ENCODE measurements at places on chromosomes 3 and 15.

DNA sequence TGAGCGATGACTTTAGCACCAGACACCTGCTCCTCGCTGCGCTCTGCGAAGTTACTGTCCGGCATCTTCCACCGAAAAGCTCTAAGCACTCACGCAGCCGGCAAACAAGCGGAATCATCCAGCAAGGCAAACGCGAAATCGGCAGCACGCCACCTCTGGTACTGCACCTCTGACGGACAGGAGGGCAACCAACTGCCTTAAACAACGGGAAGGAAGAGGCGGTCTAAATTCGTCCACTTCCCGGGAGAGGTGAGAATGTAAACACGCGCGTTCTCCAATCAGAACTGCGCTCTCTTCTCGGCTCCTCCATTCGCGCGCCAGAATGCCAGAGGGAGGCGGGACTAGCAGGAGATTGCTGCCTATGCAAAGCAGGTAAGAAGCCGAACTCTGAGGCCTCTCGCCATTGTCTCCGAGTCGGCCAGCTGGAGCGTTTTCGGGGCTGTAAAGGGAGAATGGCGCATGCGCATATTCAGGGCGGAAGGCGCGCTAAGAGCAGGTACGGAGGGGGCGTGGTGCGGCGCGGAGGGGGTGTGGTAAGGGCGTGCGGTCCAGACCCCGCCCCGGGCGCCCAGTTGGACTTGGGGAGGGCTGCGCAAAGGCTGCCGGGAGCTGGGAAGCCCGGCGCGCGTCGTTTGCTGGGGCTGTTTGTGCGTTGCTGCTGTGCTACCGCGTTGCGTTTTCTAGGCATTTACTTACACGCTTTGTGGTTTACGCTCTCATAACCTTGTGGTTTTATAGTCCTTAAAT is at the start of the genes BTD and HACL1:
TSS of gene BTD (plus strand) at position 347 of the 747 bp plus-strand sequence. CDS start 33,695 bp downstream, outside the sequence.
TSS of gene HACL1 (minus strand) at position 171 of the 747 bp plus-strand sequence. CDS start at position 65, 106 bp downstream.
- DNase-seq: peak; percentile 99

DNA sequence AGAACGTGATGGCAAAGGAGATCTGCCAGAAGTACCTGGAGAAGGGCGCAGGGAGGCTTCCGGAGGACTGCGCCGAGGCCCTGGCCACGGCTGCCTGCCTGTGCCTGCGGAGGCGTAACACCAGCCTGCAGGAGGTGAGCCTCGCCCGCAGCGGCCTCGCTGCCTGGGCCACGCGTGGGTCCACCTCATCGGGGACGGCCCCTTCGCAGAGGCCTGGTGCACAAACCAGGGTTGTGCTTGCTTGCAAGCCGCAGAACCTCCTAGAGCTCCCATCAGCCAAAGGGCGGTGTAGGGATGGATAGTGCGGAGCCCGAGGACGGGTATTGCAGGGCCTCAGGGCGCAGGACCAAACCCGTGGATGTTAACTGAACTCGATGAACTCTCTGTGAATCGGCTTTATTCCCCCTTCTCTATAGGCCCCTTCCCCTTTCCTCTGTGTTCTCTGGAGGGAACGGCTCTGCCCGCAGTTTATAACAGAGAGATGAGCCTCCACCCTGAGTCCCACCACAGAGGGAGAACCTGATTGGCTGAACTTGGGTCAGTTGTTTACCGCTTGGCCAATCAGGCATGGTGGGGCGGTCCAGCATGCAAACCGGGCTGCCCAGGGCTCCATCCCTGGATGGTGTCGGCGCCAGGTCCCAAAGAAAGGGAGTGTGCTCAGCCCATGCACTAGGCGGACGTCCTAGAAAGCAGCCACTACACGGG is 13.6 kb upstream of the TATDN2 start:
- no peak for DNase-seq

DNA sequence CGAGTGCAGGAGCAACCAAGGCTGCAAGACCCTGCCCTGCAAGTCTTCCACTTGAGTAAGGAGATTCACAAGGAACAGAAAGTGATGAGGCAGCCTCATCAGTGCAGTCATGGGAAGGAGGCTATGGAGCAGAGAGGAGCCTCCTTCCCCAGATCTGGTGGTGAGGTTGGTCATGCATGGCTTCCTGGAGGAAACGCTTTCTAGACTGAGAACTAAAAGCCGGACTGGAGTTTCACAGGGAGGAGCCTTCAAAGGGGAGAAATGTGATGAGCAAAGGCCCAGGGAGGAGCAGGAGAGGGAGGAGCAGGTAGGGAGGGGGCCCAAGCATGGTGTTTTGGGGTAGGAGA is 139.9 kb downstream of the SRGAP3 start:
- DNase-seq: no peak

DNA sequence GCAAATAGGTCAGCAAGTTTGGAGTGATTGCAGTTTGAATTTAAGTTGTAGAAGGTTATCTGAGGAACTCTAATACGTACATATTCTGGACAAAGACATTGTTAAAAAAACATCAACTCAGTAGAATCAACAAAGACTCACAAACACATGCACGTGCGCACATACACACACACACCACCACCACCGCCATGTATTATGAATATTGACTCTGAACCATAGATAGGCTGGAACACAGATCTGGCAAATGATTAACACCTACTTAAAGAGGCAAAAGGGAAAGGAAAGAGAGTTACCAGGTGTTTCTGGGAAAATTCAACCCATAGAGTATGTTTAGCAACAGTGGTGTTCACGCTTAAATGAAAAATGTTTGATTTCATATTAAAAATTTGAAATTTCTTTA is 334.2 kb upstream of the ALCAM start:
- no peak for DNase-seq

DNA sequence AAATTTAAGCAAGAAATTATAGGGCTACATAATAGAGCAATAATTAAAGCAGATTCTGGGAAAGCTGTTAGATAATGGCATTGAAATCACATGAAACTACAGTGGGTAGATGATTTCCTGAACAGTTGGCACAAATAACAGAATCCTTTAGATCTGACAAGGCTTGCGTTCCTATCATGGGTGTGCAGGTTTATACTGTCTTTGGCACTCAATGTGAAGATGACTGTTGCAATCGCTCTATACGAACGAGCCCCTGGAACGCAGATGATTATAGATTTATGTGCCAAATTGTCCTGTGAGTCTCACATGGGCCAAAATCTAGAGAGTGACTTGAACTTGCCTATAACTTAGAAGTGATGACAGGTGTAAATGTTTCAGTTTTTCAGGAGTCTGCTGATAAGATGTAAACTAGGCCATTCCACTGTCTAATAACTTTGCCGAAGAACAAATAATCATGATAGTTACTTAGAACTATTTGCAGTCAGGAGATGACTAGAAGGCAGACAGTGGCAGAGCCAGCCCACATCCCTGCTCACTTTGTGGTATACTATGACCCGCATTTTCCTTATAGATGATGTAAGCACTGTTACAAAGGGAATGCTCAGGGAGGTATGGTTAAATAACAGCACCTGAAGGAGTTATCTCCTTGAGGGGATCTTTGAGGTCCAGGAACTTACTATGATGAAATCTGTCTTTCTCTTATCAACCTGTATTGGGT is 30.5 kb upstream of the TRPC1 start:
- DNase-seq: no peak

- DNase-seq: no peak
Observed at GRCh38 chr3:11091088-11091590, 63.2 kb upstream of the HRH1 start.

GRCh38 chr15:99719096-99719541 is 14.1 kb downstream of the LYSMD4 start:
- no peak for DNase-seq

GRCh38 chr3:23438657-23439056 is 235.5 kb downstream of the UBE2E2 start:
- no peak for DNase-seq

GRCh38 chr15:66631616-66632263 is 65.9 kb upstream of the LCTL start:
- peak; percentile 23 for DNase-seq

DNA sequence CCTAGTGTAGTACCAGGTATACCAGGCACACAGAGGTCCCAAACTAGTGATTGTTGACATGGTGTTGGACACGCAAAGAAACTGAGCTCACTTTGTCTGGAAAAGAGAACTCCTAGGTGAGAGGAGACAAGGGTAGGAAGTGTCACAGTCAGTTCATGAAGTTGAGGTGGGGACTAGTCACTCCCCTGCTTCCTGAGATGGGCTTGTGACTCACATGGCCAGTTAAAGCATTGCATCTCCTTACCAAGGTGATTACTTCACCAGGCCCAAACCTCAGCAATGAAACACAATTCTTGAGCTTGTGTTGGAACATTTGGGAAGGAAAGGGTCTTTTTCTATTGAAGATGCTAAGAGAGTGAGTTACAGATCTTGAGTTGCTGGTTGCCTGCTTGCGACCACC is 49.2 kb upstream of the RAD18 start:
- DNase-seq: no peak

- no peak for DNase-seq
Observed at GRCh38 chr3:38984731-38985130, 67.0 kb downstream of the SCN11A start.

DNA sequence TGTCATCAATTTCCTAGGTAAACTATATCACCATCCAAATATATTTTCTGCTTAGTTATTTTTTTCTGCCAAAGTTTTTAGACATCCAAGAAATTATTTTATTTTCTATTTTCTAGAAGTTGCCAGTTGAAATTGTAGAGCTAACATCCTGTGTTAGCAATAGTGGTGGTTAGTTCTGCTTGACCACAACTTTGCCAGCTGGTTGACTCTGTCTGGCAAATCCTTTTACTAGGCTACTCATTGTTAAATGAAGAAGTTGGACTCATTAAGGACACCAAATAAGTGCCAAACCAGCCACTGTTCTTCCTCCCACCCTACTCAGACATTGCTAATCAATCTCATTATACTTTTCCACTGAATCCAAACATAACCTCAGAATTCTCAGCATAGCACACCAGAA is 15.4 kb upstream of the CRBN start:
- no peak for DNase-seq

DNA sequence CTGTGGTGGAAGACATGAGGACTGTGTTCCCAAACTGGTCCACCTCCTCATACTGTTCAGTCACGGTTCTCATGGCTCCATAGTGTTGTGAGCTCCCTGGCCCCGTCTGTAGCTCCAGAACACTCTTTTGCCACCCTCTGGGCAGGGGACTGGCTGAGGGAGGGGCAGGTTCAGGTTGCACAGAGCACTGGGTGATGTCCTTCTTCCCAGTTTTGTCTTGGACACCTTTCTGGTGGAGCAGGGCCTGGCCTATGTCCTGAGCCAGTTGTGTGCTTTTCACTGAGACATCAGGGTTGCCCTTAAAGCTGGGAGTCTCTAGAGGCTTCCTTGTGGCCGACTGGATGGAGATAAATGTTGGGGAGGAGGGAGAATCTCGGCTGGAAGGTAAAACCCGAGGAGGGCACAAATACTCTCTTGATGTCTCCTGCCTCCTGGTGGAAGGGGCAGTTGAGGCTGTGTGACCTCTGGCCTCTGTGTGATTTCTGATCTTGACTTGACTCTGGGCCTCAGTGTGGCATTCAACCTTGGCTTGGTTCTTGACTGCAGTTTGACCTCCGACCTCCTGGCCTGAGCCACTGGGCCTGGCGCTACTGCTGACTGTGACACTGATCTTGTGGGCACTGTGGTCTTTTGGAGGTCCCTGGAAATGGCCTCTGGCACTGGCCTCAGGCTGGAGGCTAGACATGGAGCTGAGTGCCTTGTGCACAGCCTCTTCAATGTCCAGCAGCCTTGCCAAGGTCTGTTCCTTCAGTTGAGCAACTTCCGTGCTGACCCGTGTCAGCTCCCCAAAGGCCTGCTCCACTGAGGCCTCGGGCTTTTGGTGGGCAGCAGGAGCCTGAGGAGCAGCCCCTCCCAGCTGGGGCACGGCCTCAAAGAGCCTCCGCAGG is 8.1 kb downstream of the XIRP1 start:
- DNase-seq: no peak

DNA sequence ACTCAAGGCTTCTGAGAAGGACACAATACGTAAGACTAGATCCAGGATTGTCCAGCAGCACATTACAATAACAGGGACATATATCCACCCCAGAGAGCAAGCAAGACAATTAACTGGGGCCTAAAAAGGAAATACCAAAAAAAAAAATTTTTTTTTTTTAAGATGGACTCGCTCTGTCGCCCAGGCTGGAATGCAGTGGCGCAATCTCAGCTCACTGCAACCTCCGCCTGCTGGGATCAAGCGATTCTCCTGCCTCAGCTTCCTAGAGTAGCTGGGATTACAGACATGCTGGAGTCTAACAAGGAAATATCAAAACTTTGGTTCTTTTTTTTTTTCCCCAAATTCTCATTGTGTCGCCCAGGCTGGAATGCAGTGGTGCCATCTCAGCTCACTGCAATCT is 28.8 kb upstream of the IMPDH2 start:
- DNase-seq: no peak

DNA sequence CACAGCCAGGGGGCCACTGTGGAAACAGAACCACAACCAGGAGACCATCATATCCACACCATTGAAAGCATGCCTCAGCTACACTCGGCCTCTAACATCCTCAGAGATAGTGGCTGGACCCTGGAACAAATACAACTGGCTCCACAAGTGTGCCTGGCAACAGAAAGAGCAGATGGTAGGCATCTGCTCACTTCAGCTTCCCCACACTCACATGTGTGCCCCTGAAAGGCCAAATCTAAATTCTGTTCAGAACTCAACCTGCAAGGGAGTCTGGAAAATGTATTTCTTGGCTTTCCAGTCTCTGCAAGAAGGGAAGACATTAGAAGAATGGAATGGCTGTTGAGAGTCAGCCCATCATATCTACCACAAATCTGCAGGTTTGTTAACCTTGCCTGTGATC is 54.7 kb upstream of the CTNNB1 start:
- no peak for DNase-seq

DNA sequence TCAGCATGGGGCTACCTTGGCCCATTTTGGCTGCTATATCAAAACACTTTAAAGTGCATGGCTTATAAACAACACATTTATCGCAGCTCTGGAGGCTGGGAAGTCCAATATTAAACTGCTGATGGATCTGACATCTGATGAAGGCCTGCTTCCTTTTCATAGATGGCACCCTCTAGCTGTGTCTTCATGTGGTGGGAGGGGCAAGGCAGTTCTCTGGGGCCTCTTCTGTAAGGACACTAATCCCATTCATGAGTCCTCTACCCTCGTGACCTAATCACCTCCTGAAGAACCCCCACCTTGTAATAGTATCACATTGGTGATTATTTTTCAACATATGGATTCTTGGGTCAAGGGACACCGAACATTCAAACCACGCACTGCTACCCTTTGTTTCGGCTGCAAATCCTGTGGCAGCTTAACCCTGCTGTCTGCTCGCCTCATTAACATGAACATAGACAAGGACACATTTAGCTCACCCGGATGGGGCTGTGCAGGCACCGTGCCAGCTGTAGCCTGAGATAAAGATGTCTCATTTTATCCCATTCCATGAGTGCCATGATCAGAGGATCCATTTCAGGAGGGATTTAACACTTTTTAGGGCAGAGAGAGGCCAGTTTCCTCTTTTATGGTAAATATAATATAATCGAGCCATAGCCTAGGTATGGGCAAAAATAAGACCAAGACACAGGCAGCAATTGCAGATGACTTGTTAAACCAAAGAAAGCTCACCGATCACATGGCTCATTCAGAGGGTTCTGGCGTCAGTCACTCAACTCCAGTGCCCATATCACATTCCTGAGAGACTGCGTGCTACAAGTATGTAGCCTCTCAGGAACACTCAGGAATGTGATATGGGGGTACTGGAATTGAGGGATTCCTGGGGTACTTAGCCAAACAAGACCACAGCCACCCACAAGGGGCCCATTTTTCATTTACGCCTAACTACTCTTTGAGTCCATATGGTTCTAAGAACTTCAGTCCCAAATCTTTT is 251.1 kb upstream of the ST8SIA2 start:
- DNase-seq: no peak

GRCh38 chr3:123386477-123387040 is 62.3 kb downstream of the ADCY5 start:
- no peak for DNase-seq

GRCh38 chr3:16066975-16067374 is 107.5 kb upstream of the GALNT15 start:
- no peak for DNase-seq
